Esophagus squamous epithelium (tissue), 5 donors: ENCODE measurements at places on chromosomes 6 and 20.

GRCh38 chr6:170210026-170210390 lies 80.9 kb downstream of the DLL1 start:
- no peak overlapping the region for H3K27ac ChIP-seq
- no peaks in the 10 kb centered on the region for H3K27me3 ChIP-seq
- H3K4me1 ChIP-seq = peaks cover 10% of the 10 kb centered on the region
- no peak for DNase-seq
- no peak overlapping the region for H3K4me3 ChIP-seq

- DNase-seq = no peak
- H3K4me3 ChIP-seq = no peak overlapping the region
- no peaks in the 10 kb centered on the region for H3K27me3 ChIP-seq
- peaks cover 10% of the 10 kb centered on the region for H3K4me1 ChIP-seq
- H3K27ac ChIP-seq = no peak overlapping the region
Observed at GRCh38 chr6:134703206-134703605, 246.7 kb downstream of the ALDH8A1 start.

GRCh38 chr20:6866741-6867140 lies 99.3 kb downstream of the BMP2 start:
- H3K27ac ChIP-seq = no peak overlapping the region
- no peaks in the 10 kb centered on the region for H3K27me3 ChIP-seq
- H3K36me3 ChIP-seq = no peaks in the 10 kb centered on the region
- H3K4me3 ChIP-seq = no peak overlapping the region

- H3K4me1 ChIP-seq = peaks cover 3% of the 10 kb centered on the region
- no peaks in the 10 kb centered on the region for H3K27me3 ChIP-seq
- no peak overlapping the region for H3K27ac ChIP-seq
- peaks cover 14% of the 10 kb centered on the region for H3K36me3 ChIP-seq
- DNase-seq = no peak
Observed at GRCh38 chr20:21237956-21238799, 65.0 kb upstream of the XRN2 start.

GRCh38 chr20:62735331-62735821 lies 26.7 kb downstream of the NTSR1 start:
- H3K36me3 ChIP-seq = no peaks in the 10 kb centered on the region
- H3K27ac ChIP-seq = no peak overlapping the region
- H3K27me3 ChIP-seq = peaks cover 83% of the 10 kb centered on the region
- H3K4me1 ChIP-seq = peaks cover under 1% of the 10 kb centered on the region

- H3K4me1 ChIP-seq = peaks cover 7% of the 10 kb centered on the region
- no peak for DNase-seq
- no peaks in the 10 kb centered on the region for H3K27me3 ChIP-seq
- no peak overlapping the region for H3K27ac ChIP-seq
Observed at GRCh38 chr6:9520417-9521151, 894.3 kb downstream of the TFAP2A start.
